ENCODE measurements at places on chromosomes 5 and 9.
A peak's percentile ranks its signal among the peaks of the same experiment; 100 is the strongest.

DNA sequence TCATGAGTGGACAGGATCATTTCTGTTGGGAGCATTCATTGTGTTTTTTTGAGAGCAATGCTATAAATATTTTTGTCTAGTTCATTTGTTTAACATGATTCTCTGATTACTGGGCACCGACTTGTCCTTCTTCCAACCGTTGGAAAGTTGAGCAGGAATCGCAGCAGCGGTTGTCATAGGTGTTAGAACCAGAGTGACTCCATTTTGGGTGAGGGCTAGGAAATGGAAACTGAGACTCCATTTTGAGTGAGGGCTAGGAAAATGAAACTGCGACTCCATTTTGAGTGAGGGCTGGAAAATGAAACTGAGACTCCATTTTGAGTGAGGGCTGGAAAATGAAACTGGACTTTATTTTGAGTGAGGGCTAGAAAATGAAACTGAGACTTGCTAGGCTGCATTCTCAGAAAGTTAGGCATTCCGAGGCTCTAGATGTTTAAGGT is 100.6 kb downstream of the ICE1 start:
- no peak for DNase-seq

DNA sequence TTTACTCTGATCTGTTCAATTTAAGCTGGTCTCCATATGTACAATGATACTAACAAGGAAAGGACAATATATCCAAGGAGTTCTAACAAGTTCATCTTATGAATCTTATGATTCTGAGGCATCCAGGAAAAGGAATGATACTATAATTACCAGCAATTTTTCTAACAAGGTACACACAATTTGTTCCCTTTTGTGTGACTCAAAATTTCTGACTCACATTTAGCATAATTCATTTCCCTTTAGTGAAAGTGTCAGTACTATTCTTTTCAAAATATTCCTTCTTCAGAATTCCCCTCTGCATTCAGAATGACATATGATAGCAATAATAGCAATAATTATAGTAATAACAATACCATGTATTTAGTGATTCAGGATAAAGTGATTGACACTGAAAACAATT is 594.8 kb downstream of the DMRTA1 start:
- no peak for DNase-seq

GRCh38 chr5:25119650-25120049 is 474.9 kb upstream of the CDH10 start:
- peak; percentile 10 for DNase-seq

DNA sequence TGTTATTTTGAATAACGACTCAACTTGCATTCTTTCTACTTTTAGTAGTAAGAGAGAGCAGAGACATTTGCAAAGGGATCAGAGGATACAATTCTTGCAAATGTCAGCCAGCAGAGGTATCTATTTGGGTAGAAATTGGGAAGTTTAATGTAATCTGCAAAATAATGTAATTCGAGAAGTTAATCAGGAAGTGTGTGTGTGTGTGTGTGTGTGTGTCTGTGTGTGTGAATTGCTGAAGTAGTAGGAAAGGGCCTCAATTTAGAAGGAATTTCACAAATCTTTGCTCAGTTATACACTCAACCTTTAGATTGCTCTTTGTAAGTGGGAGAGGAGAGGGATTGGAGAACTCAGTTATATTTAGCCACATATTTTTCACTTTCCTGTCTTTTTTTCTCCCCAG is 11.0 kb upstream of the IFNA1 start:
- no peak for DNase-seq
